ENCODE measurements at places on chromosomes 3 and 15.

- no peak for DNase-seq
Observed at GRCh38 chr3:116947809-116948208, 238.2 kb downstream of the TUSC7 start.

- peak; percentile 39 for DNase-seq
Observed at GRCh38 chr15:60568914-60569391, 90.0 kb upstream of the ICE2 start.

- no peak for DNase-seq
Observed at GRCh38 chr3:37992271-37993066, 1.9 kb downstream of the VILL start.

DNA sequence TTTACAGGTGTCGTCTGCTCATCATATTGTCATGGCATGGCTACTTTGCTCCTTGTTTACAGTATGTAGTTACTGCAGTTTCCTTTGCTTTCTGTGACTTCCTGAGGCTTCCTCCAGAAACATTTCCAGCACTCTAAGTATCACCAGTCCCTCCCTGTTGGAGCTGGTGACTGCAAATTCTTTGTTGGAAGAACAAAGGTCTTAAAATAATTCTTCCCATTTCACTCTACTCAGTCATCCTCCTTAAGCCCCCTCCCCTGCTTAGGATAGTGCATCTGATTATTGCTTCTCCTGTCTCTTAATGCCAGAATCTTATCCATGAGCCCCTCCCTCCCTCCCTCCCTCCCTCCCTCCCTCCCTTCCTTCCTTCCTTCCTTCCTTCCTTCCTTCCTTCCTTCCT lies 72.0 kb downstream of the C3orf38 start:
- DNase-seq: no peak

GRCh38 chr3:107704477-107704876 lies 181.7 kb downstream of the BBX start:
- no peak for DNase-seq

GRCh38 chr3:175807175-175807574 lies 948.0 kb downstream of the NAALADL2 start:
- no peak for DNase-seq

- DNase-seq: no peak
Observed at GRCh38 chr3:122533480-122533879, 18.7 kb upstream of the KPNA1 start.

- DNase-seq: no peak
Observed at GRCh38 chr3:14522129-14522691, 17.9 kb downstream of the GRIP2 start.

DNA sequence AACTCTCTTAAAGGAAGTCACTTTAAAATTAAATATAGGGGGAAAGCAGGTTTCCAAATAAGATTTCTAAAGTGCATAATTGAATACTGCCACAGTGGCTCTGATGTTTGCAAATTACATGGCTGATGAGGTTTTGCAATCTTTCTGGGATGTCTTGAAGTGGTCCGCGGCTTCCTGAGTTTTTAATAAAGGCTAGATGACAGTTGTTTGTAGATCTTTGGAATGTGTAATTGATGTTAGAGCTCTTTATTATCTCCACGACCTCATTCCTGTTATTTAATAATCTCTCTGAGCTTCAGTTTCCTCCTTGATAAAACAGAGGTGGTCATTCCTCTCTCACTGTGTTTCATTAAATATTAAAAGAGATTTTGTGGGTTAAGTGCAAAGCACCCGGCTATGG lies 27.0 kb upstream of the CEMIP start:
- no peak for DNase-seq

GRCh38 chr3:10995871-10996270 lies 3.3 kb downstream of the SLC6A1 start:
- no peak for DNase-seq

GRCh38 chr15:94056314-94056713 lies 175.0 kb upstream of the MCTP2 start:
- DNase-seq: no peak

DNA sequence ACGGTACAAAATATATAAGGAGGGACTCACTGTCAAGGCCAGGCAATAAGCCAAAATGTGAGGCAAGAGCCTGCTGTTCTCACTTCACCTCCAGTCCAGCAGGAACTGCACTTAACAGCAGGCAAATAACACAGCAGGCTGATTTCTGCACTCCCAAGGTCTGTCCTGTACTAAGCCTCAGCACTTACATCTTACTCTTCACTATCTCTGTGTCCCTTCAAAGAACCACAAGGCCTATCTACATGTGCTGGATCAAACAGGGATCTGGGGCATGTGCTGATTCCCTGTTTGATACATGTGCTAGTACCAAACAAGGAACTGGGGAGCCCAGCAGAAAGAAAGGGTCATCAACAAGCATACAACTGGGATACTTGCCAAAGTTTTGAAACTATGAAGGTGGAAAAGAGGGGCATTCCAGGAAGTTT lies 22.2 kb downstream of the UACA start:
- DNase-seq: no peak

- DNase-seq: no peak
Observed at GRCh38 chr3:78706906-78707523, 1060.8 kb downstream of the ROBO1 start.

- no peak for DNase-seq
Observed at GRCh38 chr3:112782491-112782890, 64.2 kb downstream of the CD200R1L start.

GRCh38 chr15:82621970-82622369 lies 25.2 kb downstream of the CPEB1 start:
- DNase-seq: no peak

GRCh38 chr3:193506921-193507320 lies 47.8 kb downstream of the ATP13A4 start:
- DNase-seq: no peak

- DNase-seq: no peak
Observed at GRCh38 chr3:15810702-15811101, 12.9 kb upstream of the ANKRD28 start.

DNA sequence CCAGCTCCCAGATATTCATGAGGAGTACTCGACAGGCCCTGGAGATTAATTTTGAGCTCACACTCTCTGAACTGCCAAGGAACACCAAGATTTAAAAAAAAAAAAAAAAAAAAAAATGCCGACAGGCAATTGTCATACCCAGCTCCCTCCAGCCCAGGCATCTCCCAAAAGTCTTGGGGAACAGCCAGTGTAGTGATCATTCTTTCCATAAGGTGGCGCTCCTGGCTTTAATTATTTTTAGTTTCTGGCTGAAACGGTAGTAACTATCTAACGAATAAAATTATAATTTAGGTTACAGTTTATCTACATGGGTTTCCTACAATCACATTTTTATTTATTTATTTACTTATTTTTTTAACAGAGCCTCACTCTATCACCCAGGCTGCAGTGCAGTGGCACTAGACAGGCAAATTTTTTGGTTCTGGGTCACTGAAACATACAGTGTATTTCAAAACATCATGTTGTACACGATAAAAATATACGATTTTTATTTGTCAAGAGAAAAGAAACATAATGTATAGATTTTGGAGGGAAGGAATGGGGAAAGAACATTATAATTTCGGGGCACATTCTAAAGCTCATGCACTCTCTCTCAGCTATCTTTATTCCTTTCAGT lies 157.3 kb downstream of the ADAMTS9 start:
- no peak for DNase-seq

GRCh38 chr3:2656806-2657777 lies 453.1 kb downstream of the IL5RA start:
- no peak for DNase-seq

- DNase-seq: no peak
Observed at GRCh38 chr15:93144463-93145236, 55.6 kb upstream of the RGMA start.

DNA sequence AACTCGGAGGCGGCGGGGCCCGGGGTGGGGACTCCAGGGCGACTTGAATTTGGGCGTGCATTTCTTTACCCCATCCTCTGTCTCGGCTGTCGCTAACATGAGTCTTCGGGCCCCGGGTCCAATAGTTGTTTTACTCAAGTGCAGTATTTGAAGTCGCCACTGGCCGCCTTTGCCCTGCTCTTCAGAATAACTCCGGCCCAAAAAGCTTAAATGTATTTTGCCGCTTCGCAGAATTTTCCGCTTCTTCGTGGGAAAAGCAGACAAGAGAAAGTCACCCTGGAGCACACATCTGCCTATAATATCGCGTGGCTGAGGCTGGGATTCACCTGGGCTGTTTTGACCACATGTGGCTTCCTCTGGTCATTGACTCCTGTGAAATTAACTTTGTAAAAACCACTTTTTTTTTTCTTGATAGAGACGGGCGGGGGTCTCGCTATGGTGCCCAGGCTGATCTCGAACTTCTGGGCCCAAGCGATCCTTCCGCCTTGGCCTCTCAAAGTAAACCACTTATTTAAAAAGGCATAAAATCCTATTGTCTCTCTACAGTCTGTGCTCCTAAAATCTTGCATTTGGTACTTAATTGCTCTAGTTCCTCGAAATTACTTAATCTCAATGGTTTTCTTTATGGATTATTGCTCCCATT lies 676 bp downstream of the CNOT10 start:
- no peak for DNase-seq

DNA sequence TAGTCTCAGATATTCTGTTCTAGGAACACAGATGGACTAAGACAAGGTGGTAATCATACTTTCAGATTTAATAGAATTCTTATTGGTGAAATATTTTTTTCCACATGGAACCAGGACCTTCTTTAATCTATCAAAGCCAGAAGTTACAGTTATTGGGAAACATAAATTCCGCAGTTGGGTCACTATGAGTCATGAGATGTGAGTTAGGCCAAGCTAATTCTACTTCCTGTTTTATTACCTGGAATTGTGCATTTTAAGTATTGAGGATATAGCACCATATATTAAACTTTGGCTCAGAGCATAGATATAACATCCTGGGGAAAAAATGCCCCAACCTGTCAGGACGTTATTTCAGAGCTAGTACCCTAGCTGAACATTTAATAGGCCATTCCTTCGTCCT lies 96.4 kb upstream of the P3H2 start:
- DNase-seq: no peak

DNA sequence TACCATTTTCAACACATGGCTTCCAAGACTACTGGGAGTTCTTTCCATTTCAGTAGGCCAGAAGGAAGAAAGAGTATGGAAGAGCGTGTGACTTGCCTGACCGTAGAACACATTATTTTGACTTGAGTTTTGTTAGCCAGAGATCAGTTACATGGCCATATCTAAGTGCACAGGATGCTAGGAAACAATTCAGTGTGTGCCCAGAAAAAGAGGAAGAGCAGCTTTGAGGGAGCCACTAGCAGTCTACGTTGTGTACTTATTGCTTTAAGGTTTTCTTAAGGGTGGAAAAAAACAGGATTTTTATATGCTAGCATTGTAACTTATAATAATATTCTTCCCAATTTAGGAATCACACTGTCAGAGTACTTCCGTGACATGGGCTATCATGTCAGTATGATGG lies 44.1 kb upstream of the GRAMD1C start:
- no peak for DNase-seq

DNA sequence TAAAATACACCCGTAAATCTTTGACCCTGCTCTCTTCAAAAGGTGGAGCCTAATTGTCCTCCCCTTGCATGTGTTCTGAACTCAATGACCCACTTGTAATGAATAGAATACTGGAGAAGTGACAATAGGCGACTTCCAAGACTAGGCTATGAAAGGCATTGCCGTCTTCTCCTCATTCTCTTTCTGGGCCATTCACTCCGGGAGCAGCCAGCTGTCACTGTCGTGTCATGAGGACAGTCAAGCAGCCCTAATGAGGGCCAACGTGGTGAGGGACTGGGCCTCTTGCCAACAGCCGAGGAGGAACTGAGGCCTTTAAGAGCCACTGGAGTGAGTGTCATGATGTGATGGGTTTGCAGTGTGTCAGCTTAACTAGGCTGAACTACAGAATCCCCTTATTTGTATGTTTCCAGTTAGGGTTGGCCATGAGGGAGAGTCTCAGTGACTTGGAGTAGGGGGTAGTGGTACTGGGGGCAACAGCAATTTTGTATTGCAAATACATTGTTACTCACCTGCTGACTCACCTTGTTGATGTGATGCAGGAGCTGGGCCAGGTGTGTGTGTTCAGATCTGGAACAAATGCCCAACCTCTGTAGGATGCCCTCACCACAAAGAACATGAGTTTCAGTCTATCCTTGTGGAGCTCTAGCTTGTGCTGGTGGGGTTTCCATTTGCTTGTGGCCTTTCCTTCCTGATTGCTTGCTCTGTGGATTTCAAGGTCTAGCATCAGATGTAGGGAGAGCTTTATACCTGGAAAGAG lies 188.5 kb upstream of the PROK2 start:
- DNase-seq: no peak

- DNase-seq: no peak
Observed at GRCh38 chr15:87477737-87478686, 778.5 kb downstream of the NTRK3 start.

DNA sequence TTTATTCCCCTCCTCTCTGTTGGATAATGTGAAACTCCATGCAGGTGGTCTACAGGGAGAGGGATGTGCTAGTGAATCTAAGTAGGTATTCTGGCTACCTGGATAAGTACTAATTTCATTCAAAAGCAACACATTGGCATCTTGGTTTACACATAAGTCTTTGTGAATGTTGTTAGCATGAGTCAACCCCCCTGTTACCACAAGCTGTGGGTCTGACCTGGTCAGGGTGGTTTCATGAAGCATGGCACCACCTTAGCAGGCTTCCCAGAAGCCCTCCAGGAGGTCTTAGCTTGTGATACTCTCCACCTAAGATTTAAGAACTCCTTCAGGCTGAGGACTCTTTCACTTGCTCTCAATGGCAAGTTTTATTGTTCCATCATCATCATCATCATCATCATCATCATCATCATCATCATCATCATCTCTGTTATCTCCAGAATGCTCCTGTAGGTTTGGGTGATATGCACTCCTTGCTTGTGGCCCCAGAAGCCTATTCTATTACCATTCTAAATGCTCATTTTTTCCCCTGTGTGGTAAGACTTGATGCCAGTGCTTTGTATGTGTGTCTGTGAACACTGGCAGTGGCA lies 62.8 kb downstream of the EPHB1 start:
- DNase-seq: no peak

DNA sequence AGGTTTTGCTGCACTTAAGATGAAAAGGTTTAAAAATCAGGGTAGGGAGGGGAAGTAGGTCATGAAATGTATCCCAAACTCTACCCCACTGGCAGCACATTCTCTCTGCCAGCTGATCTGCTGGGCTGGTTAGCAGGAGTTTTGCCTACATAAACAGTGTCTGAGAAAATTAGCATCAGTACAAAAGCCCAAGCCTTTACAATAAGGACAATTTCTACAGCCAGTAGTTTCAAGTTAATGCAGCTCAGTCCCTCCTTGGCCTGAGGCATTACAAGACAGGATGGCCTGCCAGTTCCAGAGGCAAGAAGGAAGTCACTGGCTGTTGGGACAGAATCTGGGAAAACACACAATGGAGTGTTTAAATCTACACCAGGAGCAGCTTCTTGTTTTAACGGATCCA lies 32.8 kb downstream of the NCEH1 start:
- no peak for DNase-seq
